IgD-negative memory B cell (primary cell): ENCODE measurements at places on chromosomes 2 and 18. TPM values are rescaled to one million over a fixed set of nuclear protein-coding genes. Genes with fewer than 3 reads are reported as not detected.

The FEV gene
- polyA plus RNA-seq: not detected

The MLPH gene
- polyA plus RNA-seq: not detected

The ASB18 gene
- not detected for polyA plus RNA-seq

The ASXL3 gene
- polyA plus RNA-seq: not detected

The LYG2 gene
- polyA plus RNA-seq: not detected

The C2orf72 gene
- not detected for polyA plus RNA-seq

The WNT10A gene
- polyA plus RNA-seq: 2.4 TPM

The G6PC2 gene
- polyA plus RNA-seq: not detected

The GKN1 gene
- not detected for polyA plus RNA-seq

The SPP2 gene
- not detected for polyA plus RNA-seq

The SLC9A2 gene
- polyA plus RNA-seq: not detected

The ALK gene
- polyA plus RNA-seq: not detected

The DNER gene
- polyA plus RNA-seq: not detected

The CD8B2 gene
- not detected for polyA plus RNA-seq

The TCF23 gene
- polyA plus RNA-seq: not detected

The KIF1A gene
- not detected for polyA plus RNA-seq

The LYG1 gene
- polyA plus RNA-seq: 0.48 TPM

The CYP27C1 gene
- not detected for polyA plus RNA-seq

The COL4A3 gene
- polyA plus RNA-seq: 6.2 TPM

The ANKRD62 gene
- not detected for polyA plus RNA-seq

The STARD6 gene
- not detected for polyA plus RNA-seq

The MARCO gene
- polyA plus RNA-seq: not detected

The HOXD4 gene
- polyA plus RNA-seq: not detected

The EML4 gene
- 78.3 TPM for polyA plus RNA-seq

The FANCL gene
- 14.2 TPM for polyA plus RNA-seq

The CD302 gene
- 0.11 TPM for polyA plus RNA-seq

The NEUROD1 gene
- polyA plus RNA-seq: not detected

The TUBB8B gene
- 0.38 TPM for polyA plus RNA-seq

The BOK gene
- 0.08 TPM for polyA plus RNA-seq

The NEU2 gene
- not detected for polyA plus RNA-seq

The ILKAP gene
- polyA plus RNA-seq: 50.2 TPM

The DARS1 gene
- 117 TPM for polyA plus RNA-seq

The HJURP gene
- polyA plus RNA-seq: not detected

The LYPD1 gene
- not detected for polyA plus RNA-seq

The GKN2 gene
- polyA plus RNA-seq: not detected

The ACP1 gene
- 158 TPM for polyA plus RNA-seq

The CNRIP1 gene
- polyA plus RNA-seq: not detected

The PSTPIP2 gene
- polyA plus RNA-seq: 1.1 TPM

The ARHGAP15 gene
- 190 TPM for polyA plus RNA-seq

The FAM168B gene
- polyA plus RNA-seq: 32.0 TPM

The ACVR1C gene
- 0.23 TPM for polyA plus RNA-seq

The DTNA gene
- polyA plus RNA-seq: not detected

The PDE1A gene
- not detected for polyA plus RNA-seq

The MEIS1 gene
- polyA plus RNA-seq: 0.33 TPM

The POMC gene
- 10.1 TPM for polyA plus RNA-seq

The DPP10 gene
- polyA plus RNA-seq: not detected

The RGPD4 gene
- not detected for polyA plus RNA-seq
